ENCODE measurements at places on chromosomes 4 and X.

DNA sequence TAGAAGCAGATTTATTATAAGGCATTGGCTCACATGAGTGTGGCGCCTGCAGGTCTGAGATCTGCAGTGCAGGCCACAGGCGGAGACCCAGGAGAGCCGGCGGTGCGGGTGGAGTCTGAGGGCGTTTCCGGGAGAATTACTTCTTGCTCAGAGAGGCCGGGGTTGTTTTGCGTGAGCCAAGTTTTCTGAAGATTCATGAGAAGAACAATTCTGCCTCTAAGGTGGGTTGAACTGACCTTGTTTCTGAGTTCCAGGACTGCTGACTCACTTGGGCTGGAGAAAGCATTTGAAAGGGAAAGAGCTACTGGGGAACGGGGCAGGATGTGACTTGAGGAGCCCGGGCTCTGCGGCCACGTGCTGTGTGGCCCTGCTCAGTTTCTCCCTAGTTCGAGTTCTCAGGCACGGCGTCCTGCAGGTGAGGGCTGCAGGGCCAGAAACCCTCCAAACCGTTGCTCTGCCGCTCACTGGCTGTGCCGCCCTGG is 36.7 kb upstream of the SORCS2 start:
- no peak for DNase-seq

DNA sequence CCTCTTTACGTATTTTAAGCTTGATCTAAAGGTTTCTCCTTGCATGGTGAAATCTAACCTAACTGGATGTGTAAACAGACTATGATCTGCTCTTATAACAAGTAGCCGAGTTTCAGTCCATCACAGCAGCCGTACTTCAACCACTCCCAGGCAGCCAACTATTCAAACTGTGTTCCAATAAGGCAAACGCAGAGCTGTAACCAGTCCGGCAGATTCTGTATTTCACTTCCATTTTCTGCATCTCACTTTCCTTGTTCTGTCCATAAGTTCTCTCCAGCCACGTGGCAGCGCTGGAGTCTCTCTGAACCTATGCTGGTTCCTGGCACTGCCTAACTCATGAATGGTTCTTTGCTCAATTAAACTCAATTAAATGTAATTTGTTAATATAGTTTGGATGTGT is 132.6 kb downstream of the FHDC1 start:
- DNase-seq: no peak

- DNase-seq: no peak
Observed at GRCh38 chr4:53505947-53506346, 85.3 kb downstream of the LNX1 start.

DNA sequence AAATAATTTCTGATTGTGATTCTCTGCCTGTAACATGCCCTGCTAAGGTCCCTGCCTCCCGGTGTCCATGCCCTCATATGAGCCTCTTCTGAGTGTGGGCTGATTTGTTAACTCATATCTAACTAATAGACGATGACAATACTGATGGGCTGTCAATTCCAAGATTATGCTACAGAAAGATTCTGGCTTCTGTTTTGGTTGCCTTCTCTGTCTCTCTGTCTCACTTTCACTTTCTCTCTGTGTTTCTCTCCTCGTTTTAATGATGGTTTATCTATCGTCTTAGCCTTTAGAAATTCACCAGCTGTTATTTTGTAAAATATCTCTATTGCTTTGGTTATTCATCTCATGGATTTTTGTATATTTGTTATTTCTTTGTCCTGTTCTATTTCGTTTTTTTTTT is 312.5 kb upstream of the ANXA10 start:
- no peak for DNase-seq

DNA sequence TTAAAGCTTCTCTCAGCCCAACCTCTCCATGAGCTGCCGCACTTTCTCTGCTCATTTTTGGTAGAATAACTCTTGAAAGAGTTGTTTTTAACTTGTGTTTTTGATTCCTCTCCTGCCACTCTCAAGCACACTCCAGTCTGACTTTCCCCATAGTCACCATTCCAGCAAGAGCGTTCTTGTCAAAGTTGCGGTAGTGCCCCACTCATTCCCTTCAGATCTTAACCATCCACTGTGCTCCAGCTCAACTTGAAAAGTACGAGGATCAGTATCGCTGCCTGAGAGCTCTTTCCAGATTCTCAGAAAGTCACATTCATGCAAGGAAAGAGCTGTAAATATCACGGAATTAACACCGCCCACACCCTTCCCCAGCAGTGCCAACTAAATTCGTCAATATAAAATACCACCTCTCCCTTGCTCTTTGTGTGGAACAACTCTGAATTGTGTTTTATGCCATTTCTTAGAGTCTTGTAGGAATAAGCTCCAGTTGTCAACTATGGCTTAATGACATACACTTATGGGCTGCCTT is 59.7 kb upstream of the IL15 start:
- no peak for DNase-seq

DNA sequence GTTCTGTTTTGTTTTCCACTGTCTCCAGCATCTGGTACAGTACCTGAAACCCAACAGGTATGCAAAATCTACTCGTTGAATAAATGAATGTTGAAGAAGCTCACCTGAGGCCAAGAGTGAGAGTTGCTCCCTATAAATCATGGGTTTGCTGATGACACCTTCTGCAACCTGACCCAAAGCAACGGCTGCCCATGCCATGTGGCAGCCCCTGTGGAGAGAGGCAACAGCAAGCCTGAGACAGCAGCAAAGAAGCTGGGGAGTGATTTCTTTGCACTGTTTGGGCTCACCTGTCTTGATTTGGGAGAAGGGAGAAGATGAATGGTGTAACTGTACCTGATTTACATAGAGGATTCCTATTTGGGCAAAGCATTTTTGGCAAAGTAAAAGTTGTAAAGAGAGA is 119.8 kb upstream of the GPC4 start:
- no peak for DNase-seq

DNA sequence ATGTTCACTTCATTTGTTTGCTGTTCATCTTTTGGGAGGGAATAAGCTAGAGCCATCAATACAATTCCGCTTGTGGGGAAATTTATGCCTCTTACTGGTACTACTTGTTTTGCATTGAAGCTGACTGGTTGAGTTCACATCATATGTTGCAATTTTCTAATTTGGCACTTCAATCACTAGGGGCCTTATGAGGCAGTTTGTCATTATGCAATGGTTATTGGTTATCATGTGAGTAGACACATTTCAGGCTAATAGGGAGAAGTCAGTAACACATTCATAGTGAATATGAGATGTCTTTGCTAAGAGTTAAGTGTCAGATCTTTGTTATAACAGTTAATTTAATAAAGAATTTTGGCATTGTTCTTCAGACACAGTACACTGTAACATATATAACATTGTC is 5.0 kb downstream of the RPL36A start:
- no peak for DNase-seq

- DNase-seq: no peak
Observed at GRCh38 chrX:19682712-19683331, 167.5 kb upstream of the MAP3K15 start.

DNA sequence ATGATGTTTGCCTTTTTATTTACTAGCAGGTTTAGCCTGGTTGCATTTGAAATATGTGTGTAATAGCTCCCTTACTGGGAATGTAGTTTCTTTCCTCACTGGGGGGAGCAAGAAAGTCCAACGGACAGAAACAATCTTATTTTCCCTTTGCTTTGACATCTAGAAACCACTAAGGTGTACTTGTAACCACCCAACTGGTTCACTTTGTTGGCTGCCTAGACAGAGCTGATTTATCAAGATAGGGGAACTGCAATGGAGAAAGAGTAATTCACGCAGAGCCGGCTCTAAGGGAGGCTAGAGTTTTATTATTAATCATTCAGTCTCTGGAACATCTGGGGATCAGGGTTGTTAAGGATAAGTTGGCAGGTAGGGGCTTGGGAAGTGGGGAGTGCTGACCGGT is 30.3 kb downstream of the XG start:
- DNase-seq: no peak

DNA sequence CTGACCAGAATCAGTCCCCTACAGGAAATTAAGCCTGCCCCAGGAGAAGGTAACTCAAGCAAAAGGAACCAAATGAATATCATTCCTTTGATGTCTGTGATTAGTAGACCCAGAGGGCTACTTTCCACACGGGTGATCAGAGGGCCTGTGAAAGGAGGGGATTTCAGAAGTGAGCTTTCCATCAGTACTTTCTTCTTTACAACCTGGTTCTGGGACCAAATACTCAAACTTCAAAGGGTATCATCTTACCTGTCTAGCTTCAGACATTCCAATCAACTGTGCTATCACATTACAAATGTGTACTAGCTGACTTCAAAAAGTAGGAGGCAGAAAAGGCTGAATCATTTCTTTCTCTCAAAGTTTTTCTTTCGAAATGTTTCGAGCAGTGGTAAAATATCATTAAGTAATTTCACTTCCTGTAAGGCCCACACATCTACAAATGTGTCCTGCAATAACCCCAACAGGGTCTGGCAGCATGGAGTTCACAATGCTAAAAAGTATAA is 23.9 kb downstream of the ACSL4 start:
- DNase-seq: no peak

DNA sequence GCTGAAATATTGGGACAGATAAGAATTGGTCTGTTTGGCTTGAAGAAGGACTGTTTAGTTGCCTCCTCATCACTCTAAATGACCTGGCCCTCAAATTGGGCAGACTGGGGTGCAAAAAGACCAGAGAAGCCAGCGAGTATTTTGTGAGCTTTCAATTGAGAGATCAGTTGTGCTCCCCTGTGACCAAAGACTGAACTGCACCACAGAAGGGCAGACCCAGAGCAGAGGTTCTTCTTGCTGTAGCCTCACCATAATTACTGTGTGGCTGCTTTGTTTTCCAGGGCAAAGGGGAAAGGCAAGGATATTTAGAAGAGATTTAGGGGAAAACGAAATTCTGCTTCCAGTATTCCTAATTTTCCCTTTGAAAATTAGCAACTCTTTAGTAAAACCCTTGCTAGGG is 104.0 kb upstream of the MBNL3 start:
- peak; percentile 84 for DNase-seq

GRCh38 chr4:81982846-81983540 is 390.8 kb downstream of the HNRNPD start:
- no peak for DNase-seq

DNA sequence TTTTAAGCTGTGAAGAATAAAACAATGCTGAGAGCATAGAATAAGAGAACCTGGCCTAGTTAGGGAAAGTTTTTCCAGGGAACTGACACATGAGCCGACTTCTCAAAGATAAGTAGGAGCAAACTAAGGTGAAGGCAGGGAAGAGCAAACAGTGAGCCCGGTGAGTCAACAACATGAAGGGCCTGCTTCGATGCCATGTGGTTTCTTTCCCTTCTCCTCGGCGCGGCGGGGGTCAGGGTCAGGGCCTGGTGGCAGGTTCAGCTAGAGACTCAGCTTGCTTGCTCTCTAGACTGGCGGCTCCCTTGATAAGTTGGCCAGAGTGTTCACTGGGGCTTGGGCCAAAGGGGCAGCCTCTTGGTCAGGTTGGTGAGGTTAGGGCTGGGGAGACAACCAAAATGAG is 81.1 kb downstream of the DLG3 start:
- DNase-seq: peak; percentile 31

DNA sequence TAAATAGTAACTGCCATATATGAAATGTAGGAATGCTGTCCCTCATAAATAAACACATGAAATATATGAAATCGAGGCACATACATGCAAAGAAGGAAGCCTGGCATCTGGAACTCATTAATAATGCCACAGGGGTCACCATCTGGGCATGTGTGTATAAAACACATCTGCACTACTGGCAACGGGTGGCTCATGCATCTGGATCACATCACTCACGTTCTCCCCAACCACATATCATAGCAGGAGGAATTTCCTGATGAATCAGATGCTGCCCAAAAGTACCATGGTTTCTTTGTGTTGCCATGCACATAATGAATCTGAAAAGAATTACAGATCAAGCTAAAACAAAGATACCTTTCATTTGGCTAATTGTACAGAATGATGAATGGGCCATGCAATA is 28.6 kb downstream of the RNF175 start:
- DNase-seq: no peak

GRCh38 chr4:149793459-149793858 is 22.2 kb downstream of the IQCM start:
- DNase-seq: no peak

- no peak for DNase-seq
Observed at GRCh38 chrX:28625223-28625622, 38.0 kb downstream of the IL1RAPL1 start.

GRCh38 chrX:138082896-138083295 is 517.0 kb downstream of the ZIC3 start:
- no peak for DNase-seq

DNA sequence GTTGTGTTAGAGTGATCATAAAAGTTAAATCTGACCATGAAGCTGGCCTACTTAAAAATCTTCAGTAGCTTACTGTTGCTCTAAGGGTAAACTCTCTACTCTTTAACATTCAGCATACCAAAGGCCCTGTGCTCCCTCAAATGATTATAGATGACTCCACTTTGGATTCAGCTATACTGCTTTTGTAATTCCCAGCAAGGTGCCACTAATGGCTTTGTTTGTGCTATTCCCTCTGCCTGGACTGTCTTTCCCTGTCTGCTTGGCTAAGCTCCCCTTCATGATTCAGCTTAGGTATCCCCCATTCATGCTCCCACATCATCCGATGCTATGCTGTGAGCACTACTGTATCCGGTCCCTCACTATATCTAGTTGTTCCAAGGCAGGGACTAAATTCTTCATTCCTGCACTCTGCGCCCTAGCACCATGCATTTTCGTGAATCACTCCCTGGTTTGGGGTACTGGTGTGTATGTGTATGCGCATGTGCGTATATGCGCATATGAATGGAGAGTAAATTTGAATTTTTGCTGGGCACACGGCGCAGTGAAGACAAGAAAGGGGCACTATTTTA is 453 bp upstream of the PBDC1 start:
- no peak for DNase-seq

- DNase-seq: no peak
Observed at GRCh38 chrX:32155044-32155638, 1056.2 kb downstream of the DMD start.

- DNase-seq: no peak
Observed at GRCh38 chrX:13167481-13168231, 123.2 kb upstream of the FAM9C start.

GRCh38 chrX:150503898-150504219 is 64.6 kb upstream of the MTM1 start:
- DNase-seq: peak; percentile 21

DNA sequence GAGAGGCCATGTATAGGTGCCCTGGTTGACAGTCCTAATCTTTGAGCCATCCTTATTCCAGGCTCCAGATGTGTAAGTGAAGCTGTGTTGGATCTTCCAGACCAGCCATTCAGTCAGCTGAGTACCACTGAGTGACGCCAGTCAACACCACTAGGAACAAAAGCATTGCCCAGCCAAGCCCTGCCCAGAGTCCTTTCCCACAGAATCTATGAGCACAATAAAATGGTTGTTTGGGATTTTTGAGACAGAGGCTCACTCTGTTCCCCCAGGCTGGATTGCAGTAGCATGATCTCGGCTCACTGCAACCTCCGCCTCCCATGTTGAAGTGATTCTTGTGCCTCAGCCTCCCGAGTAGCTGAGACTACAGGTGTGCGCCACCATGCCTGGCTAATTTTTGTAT is 262.5 kb downstream of the BCOR start:
- no peak for DNase-seq

GRCh38 chr4:184432127-184432922 is 42.0 kb downstream of the IRF2 start:
- no peak for DNase-seq
